ENCODE measurements at places on chromosomes 12 and 14. TPM values are rescaled to one million over a fixed set of nuclear protein-coding genes. Genes with fewer than 3 reads are reported as not detected.

Gene DAO
- not detected for total RNA-seq

Gene KCNA5
- not detected for total RNA-seq

Gene GDF3
- total RNA-seq = not detected

Gene HOXC11
- not detected for total RNA-seq

Gene NEDD8
- total RNA-seq = 202 TPM

Gene LIN7A
- not detected for total RNA-seq

Gene PPFIA2
- total RNA-seq = not detected

Gene MIP
- not detected for total RNA-seq

Gene SIX6
- not detected for total RNA-seq

Gene GSG1
- total RNA-seq = not detected

Gene RNASE7
- not detected for total RNA-seq

Gene GPD1
- 0.10 TPM for total RNA-seq

Gene ACVRL1
- total RNA-seq = not detected

Gene SELPLG
- 56.8 TPM for total RNA-seq

Gene NKX2-1
- total RNA-seq = not detected

Gene CMKLR1
- not detected for total RNA-seq

Gene PAH
- not detected for total RNA-seq

Gene NOS1
- not detected for total RNA-seq

Gene TRPV4
- total RNA-seq = not detected

Gene TBC1D30
- 0.36 TPM for total RNA-seq

Gene NFKBIA
- 390 TPM for total RNA-seq

Gene SLC25A21
- not detected for total RNA-seq

Gene ZNF891
- total RNA-seq = 1.2 TPM

Gene SIX1
- not detected for total RNA-seq

Gene MYH6
- not detected for total RNA-seq

Gene NPC2
- 44.6 TPM for total RNA-seq

Gene IL26
- 2.1 TPM for total RNA-seq

Gene ZFHX2
- total RNA-seq = 1.4 TPM

Gene RFLNA
- total RNA-seq = not detected

Gene RNF212B
- total RNA-seq = not detected

Gene DPF3
- total RNA-seq = 0.39 TPM
